ENCODE measurements at places on chromosomes 2 and 18.
A peak's percentile ranks its signal among the peaks of the same experiment; 100 is the strongest.

GRCh38 chr2:168752361-168752760, 50.1 kb upstream of the NOSTRIN start:
- DNase-seq, result no peak

DNA sequence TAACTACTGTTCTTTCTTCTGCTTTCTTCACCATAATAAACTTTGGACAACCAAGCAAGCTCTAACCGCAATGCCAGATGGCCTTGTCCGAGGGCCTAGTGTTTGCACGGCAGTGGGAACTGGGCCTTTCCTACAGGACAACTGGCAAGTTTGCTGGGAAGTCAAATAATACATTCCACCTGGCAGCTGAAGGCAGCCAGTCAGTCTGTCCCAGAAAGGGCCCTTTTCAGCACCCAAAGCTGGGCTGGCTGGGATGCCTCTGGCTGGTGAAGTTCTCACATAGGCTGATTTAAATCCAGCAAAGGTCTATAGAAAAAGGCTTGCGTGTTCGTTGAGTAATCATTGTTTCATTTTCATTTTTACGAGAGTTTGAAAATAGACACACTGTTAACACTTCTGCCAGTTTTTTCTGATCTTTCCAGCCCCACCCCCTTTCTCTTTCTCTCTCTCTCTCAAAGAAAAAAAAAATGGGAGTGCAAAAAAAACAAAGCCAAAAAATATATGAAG, 110.0 kb upstream of the EPAS1 start:
- DNase-seq, result no peak

GRCh38 chr2:118088051-118089024, at the start of gene INSIG2:
INSIG2 (plus strand) TSS chr2:118088471; CDS start chr2:118096557, 8,086 bp downstream.
- DNase-seq, result peak; percentile 93

DNA sequence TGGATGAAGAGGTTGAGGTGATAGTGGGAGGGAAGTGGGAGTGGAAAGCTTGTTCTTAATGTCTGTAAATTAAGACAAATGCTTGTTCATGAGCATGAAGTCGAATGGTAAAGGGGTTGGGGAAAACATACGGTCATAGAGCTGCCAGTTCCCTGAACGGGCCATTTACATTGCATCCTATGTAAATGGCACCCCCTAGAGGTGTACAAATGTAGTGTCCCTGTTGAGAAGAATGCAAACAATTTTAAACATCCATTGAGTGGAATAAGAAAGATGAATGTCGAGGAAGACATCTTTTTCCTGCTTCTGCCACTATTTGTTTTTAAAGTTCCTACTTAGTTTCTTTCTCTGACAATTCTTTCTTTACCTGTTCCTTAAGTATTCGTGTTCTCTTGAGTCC, 155.7 kb downstream of the RDH14 start:
- DNase-seq, result no peak

DNA sequence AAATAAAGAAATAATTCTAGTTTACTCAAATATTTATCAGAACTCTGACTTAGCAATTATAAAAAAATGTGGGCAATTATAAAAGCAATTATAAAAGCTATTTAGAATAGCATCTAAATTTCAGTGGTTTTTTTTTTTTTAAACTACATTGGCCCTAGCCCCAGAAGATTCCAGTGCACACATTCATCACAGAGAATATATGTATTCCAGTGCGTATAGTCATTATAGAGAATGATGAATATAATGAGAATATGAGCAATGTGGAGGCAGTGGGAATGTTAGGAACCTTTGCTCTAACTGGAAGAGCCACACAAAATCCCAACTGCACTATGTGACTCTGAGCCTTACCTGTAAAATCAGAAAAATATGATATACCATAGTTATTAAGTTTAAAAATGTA, 10.5 kb downstream of the MAP3K2 start:
- no peak for DNase-seq
